Psoas muscle (tissue), 8 donors: ENCODE measurements at places on chromosomes 6 and 20. TPM values are rescaled to one million over a fixed set of nuclear protein-coding genes. Genes with fewer than 3 reads are reported as not detected.
A peak's percentile ranks its signal among the peaks of the same experiment; 100 is the strongest.

DNA sequence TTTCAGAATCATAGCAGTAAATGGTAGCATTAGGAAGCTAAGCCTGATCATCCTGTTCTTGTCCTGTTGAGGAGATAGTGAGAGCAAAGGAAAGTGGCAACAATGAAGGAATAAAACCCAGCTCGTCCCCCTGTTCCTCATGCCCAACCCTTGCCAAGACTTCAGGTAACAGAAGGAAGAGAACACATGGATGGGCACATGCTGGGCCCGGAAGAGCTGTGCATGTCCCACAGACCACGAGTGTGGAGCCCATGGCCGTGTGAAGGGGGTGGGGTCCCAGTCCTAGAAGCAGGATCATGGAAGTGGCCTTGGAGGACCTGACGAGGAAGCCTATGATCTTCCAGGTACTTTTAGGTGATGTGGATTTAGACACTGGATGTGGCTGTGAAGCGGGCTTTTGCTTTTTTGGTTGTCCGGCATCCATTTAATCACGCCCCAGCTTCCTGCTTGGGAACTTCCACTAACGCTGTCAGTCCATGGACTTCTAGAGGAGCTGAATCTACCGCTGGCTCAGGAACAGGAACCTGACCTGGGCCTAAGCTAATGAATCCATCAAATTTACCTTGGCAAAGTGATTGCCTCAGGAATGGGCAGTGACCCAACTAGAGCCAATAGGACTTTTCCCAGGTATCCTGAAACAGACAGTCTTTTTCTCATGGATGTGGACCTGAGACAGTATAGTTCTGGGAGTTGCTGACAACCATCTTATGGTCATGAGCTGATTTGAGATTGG lies 79.3 kb upstream of the ARMC2 start:
- H3K4me1 ChIP-seq: peaks cover 21% of the 10 kb centered on the region
- no peaks in the 10 kb centered on the region for H3K27me3 ChIP-seq
- H3K27ac ChIP-seq: no peak overlapping the region
- no peak overlapping the region for H3K4me3 ChIP-seq

Gene KAT14
- total RNA-seq: 23.9 TPM

DNA sequence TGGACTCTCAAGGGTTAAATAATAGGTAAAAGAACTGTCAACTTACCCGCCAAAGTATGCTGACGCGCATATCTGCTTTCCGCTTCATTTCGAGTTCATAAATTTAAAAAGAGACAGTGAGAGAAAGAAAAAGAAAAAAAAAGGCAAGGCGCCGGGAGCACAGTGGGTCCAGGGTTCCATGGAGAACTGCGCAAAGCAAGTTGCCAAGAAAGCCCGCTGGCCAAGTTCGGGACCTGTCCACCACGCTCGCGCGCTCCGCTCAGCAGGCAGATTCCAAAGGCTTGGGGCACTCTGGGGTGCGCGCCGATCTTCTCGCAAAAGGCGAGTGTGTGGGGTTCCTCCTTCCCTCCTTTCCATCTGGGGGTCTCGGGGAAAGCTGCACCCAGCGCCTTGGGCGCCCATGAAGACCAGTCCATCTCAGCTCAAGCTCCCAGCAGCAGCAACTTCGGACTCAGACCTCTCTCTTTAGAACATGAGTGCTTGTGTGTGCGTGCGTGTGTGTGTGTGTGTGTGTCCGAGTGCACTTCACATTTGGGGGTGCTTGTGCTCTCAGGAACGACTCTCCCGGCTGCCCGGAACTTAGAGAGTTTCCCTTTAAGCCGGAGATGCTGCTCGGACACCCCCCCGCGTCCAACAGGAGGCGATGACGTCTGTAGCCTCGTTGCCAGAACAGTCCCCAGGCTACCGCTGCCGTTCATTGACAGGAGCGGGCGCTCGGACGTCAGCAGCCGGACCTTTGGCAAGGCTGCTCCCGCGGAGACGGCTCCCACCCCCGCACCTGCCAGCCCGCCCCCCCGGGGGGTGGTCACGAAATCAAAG lies 180.0 kb downstream of the TBXT start:
- DNase-seq: peak; percentile 78
- H3K4me1 ChIP-seq: no peaks in the 10 kb centered on the region
- no peaks in the 10 kb centered on the region for H3K36me3 ChIP-seq
- H3K27me3 ChIP-seq: peaks cover 5% of the 10 kb centered on the region
- H3K4me3 ChIP-seq: peak overlapping the region; percentile 63

- peak; percentile 72 for DNase-seq
- no peak overlapping the region for H3K27ac ChIP-seq
- H3K36me3 ChIP-seq: no peaks in the 10 kb centered on the region
- no peaks in the 10 kb centered on the region for H3K27me3 ChIP-seq
- no peaks in the 10 kb centered on the region for H3K4me1 ChIP-seq
- no peak overlapping the region for H3K4me3 ChIP-seq
Measured at GRCh38 chr6:148999929-149000468, 253.2 kb downstream of the UST start.

- H3K4me3 ChIP-seq: no peak overlapping the region
- no peaks in the 10 kb centered on the region for H3K27me3 ChIP-seq
- no peak overlapping the region for H3K27ac ChIP-seq
Measured at GRCh38 chr6:583635-584034, 73.3 kb downstream of the HUS1B start.

DNA sequence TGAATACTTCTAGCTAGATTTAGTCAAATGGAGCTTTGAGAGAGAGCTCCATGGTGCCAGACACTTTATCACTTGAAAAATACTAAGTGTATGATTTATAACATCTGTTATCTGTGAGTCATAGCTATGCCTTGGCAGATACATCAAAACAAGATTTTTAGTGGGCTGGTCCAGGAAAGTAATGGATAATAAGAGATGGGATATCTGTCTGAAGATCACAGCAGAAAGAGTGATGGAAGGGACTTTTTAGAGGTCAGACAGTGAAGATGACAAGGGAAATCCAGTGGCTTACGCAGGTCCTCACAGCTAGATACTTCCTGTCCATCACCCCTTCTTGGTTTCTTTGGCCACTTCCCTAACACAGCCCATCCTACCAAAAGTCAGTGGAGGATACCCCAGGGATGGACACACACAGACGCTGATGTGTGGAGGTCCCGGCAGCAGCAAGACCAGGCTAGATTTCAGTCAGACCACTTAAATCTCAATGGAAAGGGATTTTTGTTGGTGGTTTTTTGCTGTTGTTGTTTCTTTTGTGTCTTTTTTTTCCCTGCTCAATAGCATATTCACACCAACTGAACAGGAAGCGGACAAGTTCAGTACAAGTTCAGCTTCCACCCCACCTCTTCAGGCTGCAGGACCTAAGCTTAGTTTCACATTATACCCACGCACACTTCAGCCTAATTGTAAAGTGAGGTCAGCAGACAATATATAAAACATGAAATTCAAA lies 209.3 kb downstream of the ALDH8A1 start:
- peaks cover 8% of the 10 kb centered on the region for H3K4me1 ChIP-seq
- no peak overlapping the region for H3K27ac ChIP-seq
- no peaks in the 10 kb centered on the region for H3K36me3 ChIP-seq
- no peak for DNase-seq
- H3K27me3 ChIP-seq: no peaks in the 10 kb centered on the region

GRCh38 chr6:24415753-24416152 lies 13.0 kb downstream of the MRS2 start:
- no peak overlapping the region for H3K4me3 ChIP-seq
- no peaks in the 10 kb centered on the region for H3K4me1 ChIP-seq
- no peaks in the 10 kb centered on the region for H3K27me3 ChIP-seq
- H3K27ac ChIP-seq: no peak overlapping the region

Gene DSTN
- 77.4 TPM for total RNA-seq

- H3K4me3 ChIP-seq: no peak overlapping the region
- no peaks in the 10 kb centered on the region for H3K36me3 ChIP-seq
- no peak for DNase-seq
- H3K4me1 ChIP-seq: peaks cover 12% of the 10 kb centered on the region
- H3K27me3 ChIP-seq: no peaks in the 10 kb centered on the region
Measured at GRCh38 chr20:39873286-39873685, 815.8 kb downstream of the MAFB start.

Gene MEA1
- 27.5 TPM for total RNA-seq

- H3K36me3 ChIP-seq: no peaks in the 10 kb centered on the region
- H3K4me1 ChIP-seq: no peaks in the 10 kb centered on the region
- DNase-seq: no peak
- no peak overlapping the region for H3K4me3 ChIP-seq
Measured at GRCh38 chr20:64121586-64121985, 14.2 kb upstream of the NPBWR2 start.

Gene GSTA3
- not detected for total RNA-seq

DNA sequence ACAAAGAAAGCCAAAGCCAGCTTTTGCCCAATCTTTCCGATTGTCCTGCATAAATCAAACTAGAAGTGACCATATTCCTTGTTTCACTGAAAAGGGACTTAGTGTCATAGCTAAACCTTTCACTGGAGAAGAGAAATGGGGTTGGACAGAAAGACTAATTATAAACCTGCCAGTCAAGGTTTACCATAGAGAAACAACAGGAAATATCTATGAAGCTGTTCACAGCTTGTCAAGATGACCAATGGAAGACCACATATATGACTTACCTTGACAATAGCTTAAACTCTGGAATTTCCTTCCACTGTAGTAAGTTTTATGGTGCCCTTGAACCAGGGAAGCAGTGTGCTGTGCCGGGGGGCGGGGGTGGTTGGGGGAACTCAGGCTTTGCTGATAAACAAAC lies 107.7 kb upstream of the PHACTR1 start:
- H3K27me3 ChIP-seq: no peaks in the 10 kb centered on the region
- no peaks in the 10 kb centered on the region for H3K4me1 ChIP-seq
- DNase-seq: no peak

Gene FHL5
- total RNA-seq: 6.1 TPM

DNA sequence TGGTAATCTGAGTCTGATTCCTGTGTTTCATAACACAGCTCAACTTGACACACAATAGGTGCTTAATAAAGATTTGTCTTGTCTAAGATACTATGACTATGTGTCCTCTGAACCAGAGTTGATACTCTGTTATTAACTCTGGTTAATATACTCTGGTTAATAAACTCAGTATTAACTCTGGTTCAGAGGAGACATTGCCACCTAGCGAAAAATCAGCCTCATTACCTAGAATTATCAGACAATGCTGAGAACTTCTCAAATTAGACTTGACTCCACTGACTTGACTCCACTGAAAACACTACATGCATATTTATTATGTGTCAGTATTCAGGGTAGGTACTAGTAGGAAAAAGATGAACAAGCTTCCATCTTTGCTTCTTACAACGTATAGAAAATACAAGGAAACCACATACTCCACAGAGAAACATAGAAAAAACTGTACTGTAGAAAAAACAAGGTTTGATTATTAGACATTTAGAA lies 73.9 kb downstream of the AHI1 start:
- no peaks in the 10 kb centered on the region for H3K4me1 ChIP-seq
- peaks cover 4% of the 10 kb centered on the region for H3K36me3 ChIP-seq
- no peak overlapping the region for H3K4me3 ChIP-seq

- no peaks in the 10 kb centered on the region for H3K27me3 ChIP-seq
- H3K4me3 ChIP-seq: no peak overlapping the region
- H3K27ac ChIP-seq: no peak overlapping the region
Measured at GRCh38 chr6:24517659-24518543, 23.1 kb downstream of the ALDH5A1 start.

Gene SERAC1
- total RNA-seq: 11.0 TPM

- no peaks in the 10 kb centered on the region for H3K27me3 ChIP-seq
- no peaks in the 10 kb centered on the region for H3K4me1 ChIP-seq
- no peak overlapping the region for H3K4me3 ChIP-seq
- H3K27ac ChIP-seq: no peak overlapping the region
Measured at GRCh38 chr6:49776444-49776843, 10.6 kb downstream of the PGK2 start.

DNA sequence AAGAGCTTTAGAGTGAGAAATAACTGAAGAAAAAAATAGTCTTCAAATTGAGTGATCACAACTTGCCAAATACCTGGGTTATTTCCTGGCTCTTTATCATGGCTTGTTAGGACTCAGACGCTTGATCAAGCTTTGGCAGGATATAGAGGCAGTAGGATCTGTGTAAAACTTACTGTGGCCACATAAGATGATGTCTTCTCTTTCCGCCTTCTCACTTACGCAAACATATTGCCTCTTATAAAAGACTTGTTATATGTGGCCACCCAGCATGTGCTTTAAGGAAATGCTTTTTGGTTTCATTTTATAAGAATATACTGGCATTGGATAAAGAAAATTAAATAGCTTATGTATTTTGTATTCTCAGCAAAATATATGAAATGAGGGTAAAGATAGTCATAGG lies 101.8 kb upstream of the AKIRIN2 start:
- no peaks in the 10 kb centered on the region for H3K36me3 ChIP-seq
- H3K27me3 ChIP-seq: no peaks in the 10 kb centered on the region
- H3K27ac ChIP-seq: no peak overlapping the region
- H3K4me1 ChIP-seq: no peaks in the 10 kb centered on the region

GRCh38 chr6:100228437-100228833 lies 234.4 kb upstream of the MCHR2 start:
- H3K27ac ChIP-seq: peak overlapping the region; percentile 51
- H3K4me1 ChIP-seq: peaks cover 12% of the 10 kb centered on the region
- H3K4me3 ChIP-seq: peak overlapping the region; percentile 66
- no peaks in the 10 kb centered on the region for H3K27me3 ChIP-seq
- H3K36me3 ChIP-seq: no peaks in the 10 kb centered on the region

DNA sequence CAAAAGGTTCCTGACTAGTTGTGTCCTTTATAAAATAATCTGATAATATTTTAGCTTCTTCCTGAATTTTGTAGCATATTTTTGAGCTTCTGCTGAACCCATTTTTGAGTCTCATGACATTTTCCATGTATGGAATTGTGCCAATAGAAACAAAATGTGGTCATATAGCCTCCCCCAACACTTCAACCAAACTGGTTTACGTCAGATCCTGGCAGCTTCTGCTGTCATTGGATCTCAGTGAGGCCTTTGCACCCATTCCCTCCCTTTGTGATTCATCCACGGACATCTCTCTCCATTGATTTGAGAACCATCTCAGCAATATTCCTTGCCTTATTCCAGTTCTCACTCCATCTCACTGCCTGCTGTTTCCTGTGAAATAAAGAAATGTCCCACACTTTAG lies 166.0 kb upstream of the PROKR2 start:
- no peak for DNase-seq
- no peak overlapping the region for H3K4me3 ChIP-seq
- H3K27me3 ChIP-seq: no peaks in the 10 kb centered on the region
- H3K36me3 ChIP-seq: no peaks in the 10 kb centered on the region
- no peak overlapping the region for H3K27ac ChIP-seq
- H3K4me1 ChIP-seq: no peaks in the 10 kb centered on the region

Gene SEL1L2
- 0.64 TPM for total RNA-seq

GRCh38 chr6:89974834-89975233 lies 80.6 kb downstream of the GJA10 start:
- H3K4me3 ChIP-seq: no peak overlapping the region
- no peak for DNase-seq
- peak overlapping the region; percentile 88 for H3K27ac ChIP-seq
- H3K4me1 ChIP-seq: peaks cover 53% of the 10 kb centered on the region
- H3K36me3 ChIP-seq: no peaks in the 10 kb centered on the region

GRCh38 chr20:20331156-20331555 lies 36.7 kb upstream of the INSM1 start:
- no peak overlapping the region for H3K4me3 ChIP-seq
- H3K36me3 ChIP-seq: no peaks in the 10 kb centered on the region
- no peak overlapping the region for H3K27ac ChIP-seq
- no peaks in the 10 kb centered on the region for H3K4me1 ChIP-seq
- H3K27me3 ChIP-seq: no peaks in the 10 kb centered on the region
